ENCODE measurements at places on chromosomes 13 and 19.

DNA sequence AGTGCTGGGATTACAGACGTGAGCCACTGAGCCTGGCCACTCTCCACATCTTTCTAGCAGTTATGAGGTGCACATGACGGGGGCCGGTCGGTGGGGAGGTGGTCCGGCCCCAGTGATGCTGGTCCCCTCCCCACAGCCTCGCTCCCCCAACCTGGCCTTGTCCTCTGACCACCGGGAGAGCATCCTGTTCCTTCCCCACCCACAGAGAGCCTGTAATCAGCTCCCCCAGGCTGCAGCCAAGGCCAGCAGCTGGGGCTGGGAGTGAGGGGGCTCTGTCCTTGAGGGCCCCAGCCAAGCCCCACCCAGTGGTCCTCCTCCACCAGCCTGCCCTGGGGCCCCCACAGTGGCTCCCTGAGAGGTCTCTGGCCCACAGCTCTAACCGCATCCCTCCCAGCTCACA lies 3.0 kb upstream of the INSL3 start:
- no peak for DNase-seq

- no peak for DNase-seq
These were observed 1.8 kb upstream of the FBN3 start for GRCh38 chr19:8150998-8151766.

- peak; percentile 20 for DNase-seq
These were observed 21.5 kb downstream of the EBPL start for GRCh38 chr13:49669735-49670309.

GRCh38 chr13:107422421-107422820 lies 792.9 kb downstream of the LIG4 start:
- no peak for DNase-seq

DNA sequence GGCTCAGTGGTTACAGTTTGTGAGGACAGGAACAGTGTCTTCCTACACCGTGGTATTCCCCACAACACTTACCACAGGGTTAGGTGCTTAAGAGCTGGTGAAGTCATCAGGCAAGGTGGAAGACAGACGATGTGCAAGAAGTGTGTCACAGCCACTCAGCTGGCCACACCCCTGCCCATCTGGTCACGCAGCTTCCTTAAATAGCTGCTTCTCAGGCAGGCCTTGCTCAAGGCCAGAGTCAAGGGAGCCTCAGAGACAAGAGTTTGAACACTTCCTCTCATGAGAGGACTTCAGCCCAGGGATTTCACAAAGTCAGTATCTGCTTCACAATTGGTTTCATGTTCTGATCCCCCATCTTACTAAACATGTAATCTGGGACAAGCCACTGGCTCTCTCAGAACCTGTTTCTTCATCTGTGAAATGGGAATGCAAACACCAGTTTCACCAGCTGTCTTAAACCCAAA lies 80.3 kb upstream of the FRY start:
- DNase-seq: no peak

- DNase-seq: no peak
These were observed 168.0 kb downstream of the FOXO1 start for GRCh38 chr13:40498461-40498860.

DNA sequence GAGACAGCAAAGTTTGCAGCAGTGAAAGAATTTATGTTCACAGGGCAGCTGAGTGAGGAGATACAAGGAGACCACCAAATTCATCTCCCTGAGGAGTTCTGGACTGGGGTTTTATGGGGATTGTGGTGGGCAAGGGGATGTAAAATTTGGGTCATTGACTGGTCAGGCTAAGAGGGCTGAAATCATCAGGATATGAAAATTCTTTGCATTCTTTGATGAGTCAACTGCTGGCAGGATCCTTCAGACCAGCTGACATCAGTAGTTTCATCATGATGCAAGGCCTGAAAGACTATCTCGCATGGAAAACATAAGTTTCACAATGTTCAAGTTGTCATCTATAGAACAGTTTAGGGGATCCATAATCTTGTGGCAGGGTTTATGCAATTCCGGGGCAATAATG lies 869.5 kb upstream of the PCDH9 start:
- no peak for DNase-seq

GRCh38 chr13:105997581-105998550 lies 537.6 kb downstream of the EFNB2 start:
- no peak for DNase-seq

- no peak for DNase-seq
These were observed 347.4 kb downstream of the FGF9 start for GRCh38 chr13:22018076-22018835.

GRCh38 chr19:31303262-31303815 lies 45.9 kb downstream of the TSHZ3 start:
- no peak for DNase-seq

DNA sequence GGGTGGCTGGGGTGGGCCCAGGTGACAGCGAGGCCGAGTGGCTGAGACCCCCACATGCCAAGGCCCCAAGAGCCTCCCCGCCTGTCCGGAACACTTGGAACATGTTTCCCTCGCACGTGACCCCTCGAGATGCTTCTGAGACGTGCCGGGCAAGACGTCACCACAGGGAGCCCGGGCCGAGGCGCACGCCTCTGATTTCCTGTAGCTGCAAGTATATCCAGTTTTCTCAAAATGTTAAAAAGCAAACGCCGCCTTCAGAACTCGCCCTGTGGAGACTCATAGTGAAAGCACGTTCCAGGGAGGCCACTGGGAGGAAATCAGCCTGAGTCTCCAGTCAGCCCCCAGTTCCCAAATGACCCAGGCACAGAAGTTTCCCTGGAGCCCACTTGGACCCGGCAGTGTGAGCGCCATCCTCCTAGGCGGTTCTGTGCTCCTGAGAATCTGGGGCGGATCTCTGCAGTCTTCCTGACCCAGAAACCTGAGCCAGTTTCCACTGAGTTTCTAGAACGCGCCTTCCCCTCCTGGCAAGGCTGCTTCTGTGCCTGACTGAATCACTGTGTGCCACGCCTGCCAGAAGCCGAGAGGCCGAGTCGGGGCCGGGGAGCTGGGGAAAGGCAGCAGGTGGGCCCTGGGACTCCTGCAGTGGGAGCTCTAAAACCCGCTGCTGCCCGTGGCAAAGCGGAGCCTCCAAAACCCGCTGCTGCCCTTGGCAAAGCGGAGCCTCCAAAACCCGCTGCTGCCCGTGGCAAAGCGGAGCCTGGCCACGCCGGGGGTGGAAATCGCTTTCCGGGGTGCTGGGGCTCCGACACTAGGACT lies 179.3 kb downstream of the KDM4B start:
- DNase-seq: no peak

- no peak for DNase-seq
These were observed 16.0 kb downstream of the TMEM272 start for GRCh38 chr13:51828730-51829567.

- no peak for DNase-seq
These were observed 144.8 kb downstream of the DACH1 start for GRCh38 chr13:71722206-71722605.

GRCh38 chr13:50672025-50672424 lies 171.5 kb downstream of the DLEU7 start:
- DNase-seq: no peak
